ENCODE measurements at places on chromosomes 3 and 15. TPM values are rescaled to one million over a fixed set of nuclear protein-coding genes. Genes with fewer than 3 reads are reported as not detected.

The RASA2 gene
- total RNA-seq = 14.5 TPM

The AVEN gene
- total RNA-seq = 21.5 TPM

The NME9 gene
- total RNA-seq = not detected

DNA sequence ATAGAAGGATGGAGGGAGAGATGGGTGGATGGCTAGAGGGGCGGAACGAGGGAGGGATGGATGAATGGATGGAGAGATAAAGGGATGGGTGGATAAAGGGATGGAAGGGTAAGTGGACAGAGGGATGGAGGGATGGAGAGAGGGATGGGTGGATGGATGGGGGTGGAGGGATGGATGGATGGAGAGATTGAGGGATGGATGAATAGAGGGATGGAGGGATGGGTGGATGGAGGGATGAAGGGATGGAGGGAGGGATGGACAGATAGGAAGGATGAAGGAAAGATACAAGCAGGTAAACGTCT, 313.3 kb downstream of the UACA start:
- DNase-seq = no peak

GRCh38 chr3:79729096-79729495, 38.7 kb downstream of the ROBO1 start:
- peak; percentile 3 for DNase-seq

- peak; percentile 84 for DNase-seq
Observed at GRCh38 chr15:84658080-84658787, at the start of gene NMB. Gene NMB, minus strand, starts transcription at chr15:84658199. Its CDS starts 47 bp downstream, at chr15:84658152.
